ENCODE measurements at places on chromosomes 5 and 9.

GRCh38 chr9:135769489-135770202, 67.7 kb downstream of the KCNT1 start:
- no peaks in the 10 kb centered on the region for H3K4me1 ChIP-seq
- H3K27me3 ChIP-seq, result no peaks in the 10 kb centered on the region
- H3K27ac ChIP-seq, result no peak overlapping the region
- H3K4me3 ChIP-seq, result no peak overlapping the region

DNA sequence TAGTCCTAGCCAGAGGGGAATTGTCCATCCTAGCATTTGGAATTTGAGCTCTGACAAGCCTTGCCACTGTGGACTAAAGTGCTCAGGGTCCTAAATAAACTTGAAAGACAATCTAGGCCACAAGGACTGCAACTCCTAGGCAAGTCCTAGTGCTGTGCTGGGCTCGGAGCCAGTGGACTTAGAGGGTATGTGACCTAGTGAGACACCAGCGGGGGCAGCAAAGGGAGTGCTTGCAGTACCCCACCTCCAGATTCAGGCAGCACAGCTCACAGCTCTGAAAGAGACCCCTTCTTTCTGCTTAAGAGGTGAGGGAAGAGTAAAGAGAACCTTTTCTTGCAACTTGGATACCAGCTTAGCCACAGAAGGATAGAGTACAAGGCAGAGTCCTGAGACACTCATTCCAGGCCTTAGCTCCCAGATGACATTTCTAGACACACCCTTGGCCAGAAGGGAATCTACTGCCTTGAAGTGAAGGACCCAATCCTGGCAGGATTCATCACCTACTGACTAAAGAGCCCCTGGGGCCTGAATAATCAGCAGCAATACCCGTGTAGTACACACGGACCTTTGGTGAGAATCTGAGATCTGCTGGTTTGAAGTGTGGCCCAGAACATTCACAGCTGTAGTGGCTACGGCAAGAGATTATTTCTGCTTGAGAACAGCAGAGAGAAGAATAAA, 164.6 kb downstream of the CCDC171 start:
- no peaks in the 10 kb centered on the region for H3K36me3 ChIP-seq
- DNase-seq, result no peak
- no peak overlapping the region for H3K27ac ChIP-seq
- no peak overlapping the region for H3K4me3 ChIP-seq
- no peaks in the 10 kb centered on the region for H3K27me3 ChIP-seq

DNA sequence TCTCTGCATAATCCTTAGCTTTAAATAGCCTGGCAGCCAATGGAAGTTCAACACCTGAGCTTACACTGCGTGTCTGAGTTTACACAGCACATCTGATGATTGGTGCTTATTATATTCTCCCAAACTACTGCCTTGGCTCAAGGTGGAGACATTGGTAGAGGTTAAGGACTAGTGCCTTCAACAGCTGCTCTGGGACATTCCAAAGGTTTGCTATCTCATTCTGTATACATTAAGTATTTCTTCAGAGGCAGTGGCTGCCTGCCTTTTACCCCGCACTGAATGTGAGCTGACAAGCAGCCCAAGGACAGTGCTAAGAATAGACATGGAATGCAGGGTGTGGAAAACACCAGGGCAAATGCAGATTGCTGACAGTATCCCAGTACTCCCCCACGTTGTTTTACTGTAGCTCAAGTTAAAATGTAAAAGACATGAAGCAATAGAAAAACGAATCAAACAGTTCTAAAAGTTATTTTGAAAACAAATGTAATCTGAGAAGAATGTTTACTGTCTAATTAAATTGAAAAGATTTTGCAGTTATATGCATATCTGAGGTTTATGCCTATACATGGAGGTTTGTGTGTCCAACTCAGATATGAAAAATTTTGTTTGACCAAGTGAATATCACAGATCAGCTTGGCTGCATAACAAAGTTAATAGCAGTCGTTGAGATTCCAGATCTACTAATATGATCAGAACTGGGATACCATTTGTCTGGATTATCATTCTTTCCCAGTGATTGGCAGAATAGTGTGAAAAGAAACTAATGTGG, 1.8 kb downstream of the HSPB3 start:
- H3K27me3 ChIP-seq, result no peaks in the 10 kb centered on the region
- DNase-seq, result peak; percentile 94
- H3K4me3 ChIP-seq, result peak overlapping the region; percentile 23
- H3K36me3 ChIP-seq, result no peaks in the 10 kb centered on the region

GRCh38 chr5:149679876-149680809, 50.0 kb upstream of the PPARGC1B start:
- peak overlapping the region; percentile 94 for H3K27ac ChIP-seq
- DNase-seq, result no peak
- no peaks in the 10 kb centered on the region for H3K36me3 ChIP-seq
- no peaks in the 10 kb centered on the region for H3K27me3 ChIP-seq
- no peak overlapping the region for H3K4me3 ChIP-seq

DNA sequence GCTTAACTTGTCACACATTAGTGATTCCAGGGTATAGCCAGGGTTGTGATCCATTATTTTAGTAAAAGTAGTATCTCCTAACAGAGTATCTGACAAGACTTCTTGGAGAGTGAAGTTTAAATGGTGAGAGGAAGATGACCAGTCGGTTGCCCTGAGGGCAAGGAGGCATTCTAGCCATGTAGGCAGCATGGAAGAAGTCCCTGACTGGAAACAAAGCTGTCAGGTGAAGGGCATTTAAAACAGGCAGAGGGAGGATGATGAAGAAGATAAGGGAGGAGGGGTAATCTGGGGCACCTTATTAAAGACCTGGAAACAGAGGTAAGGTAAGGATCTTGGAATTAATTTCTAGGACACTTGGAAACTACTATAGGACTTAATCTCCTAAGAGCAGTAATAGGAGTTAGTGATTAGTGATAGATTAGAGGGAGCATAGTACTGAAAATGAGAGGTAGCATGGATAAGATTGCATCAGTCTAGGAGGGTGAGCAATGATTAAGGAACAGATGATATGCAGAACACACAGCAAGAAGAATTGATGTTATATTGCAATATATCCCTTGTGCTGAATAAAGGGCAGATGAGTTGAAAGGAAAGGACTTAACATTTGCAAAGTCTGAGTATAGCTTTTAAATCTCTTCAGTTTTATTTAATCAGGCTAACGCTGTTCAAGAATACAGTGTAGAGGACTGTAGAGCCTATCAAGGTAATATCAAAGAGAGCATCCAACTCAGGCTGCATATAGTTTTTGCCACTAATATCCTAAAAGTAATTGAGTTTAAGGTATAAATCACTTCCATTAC, 9.6 kb downstream of the KIF2A start:
- no peaks in the 10 kb centered on the region for H3K27me3 ChIP-seq
- H3K4me1 ChIP-seq, result peaks cover 17% of the 10 kb centered on the region
- no peaks in the 10 kb centered on the region for H3K36me3 ChIP-seq
- H3K4me3 ChIP-seq, result no peak overlapping the region
- DNase-seq, result no peak

DNA sequence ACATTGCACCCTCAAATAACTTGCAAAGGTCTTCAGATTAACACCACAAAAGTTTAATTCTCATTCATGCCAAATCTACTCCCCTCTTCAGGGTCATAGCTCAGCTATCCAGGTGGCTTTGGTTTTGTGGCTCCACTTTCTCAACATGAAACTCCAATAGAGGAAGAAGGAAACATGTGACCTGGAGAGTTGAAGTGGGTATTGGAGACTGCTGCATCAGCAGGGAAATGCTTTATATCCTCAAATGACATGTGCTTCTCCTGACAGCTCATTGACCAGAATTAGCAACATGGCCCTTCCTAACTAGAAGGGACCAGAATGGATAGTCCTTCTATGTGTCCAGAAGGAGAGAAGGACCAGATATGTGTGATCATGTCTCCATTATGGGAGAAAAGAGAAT, 73.6 kb downstream of the TLR4 start:
- no peak for DNase-seq
- H3K27ac ChIP-seq, result no peak overlapping the region
- H3K36me3 ChIP-seq, result no peaks in the 10 kb centered on the region
- peaks cover 15% of the 10 kb centered on the region for H3K4me1 ChIP-seq
- H3K4me3 ChIP-seq, result no peak overlapping the region

DNA sequence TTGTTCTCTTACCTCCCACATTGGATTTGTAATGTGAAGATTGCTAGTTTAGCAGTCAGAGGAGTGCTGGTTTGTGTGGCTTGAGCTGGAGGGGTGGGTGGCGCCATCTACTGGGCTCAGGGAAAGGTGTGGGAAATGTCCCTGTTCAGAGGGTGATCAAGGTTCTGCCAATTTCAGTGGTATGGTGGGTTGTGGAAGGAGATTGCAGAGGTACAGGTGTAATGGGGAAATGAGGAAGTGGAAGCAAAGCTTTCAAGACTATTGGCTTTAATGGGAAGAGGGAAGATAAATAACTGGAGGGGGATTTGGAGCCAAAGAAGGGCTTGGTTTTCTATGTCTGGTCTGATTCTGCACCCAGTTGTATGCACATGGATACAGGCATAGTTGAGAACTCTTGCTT, 76.4 kb downstream of the OSMR start:
- H3K27me3 ChIP-seq, result no peaks in the 10 kb centered on the region
- no peak overlapping the region for H3K27ac ChIP-seq
- H3K4me1 ChIP-seq, result no peaks in the 10 kb centered on the region
- no peak overlapping the region for H3K4me3 ChIP-seq
- H3K36me3 ChIP-seq, result no peaks in the 10 kb centered on the region

DNA sequence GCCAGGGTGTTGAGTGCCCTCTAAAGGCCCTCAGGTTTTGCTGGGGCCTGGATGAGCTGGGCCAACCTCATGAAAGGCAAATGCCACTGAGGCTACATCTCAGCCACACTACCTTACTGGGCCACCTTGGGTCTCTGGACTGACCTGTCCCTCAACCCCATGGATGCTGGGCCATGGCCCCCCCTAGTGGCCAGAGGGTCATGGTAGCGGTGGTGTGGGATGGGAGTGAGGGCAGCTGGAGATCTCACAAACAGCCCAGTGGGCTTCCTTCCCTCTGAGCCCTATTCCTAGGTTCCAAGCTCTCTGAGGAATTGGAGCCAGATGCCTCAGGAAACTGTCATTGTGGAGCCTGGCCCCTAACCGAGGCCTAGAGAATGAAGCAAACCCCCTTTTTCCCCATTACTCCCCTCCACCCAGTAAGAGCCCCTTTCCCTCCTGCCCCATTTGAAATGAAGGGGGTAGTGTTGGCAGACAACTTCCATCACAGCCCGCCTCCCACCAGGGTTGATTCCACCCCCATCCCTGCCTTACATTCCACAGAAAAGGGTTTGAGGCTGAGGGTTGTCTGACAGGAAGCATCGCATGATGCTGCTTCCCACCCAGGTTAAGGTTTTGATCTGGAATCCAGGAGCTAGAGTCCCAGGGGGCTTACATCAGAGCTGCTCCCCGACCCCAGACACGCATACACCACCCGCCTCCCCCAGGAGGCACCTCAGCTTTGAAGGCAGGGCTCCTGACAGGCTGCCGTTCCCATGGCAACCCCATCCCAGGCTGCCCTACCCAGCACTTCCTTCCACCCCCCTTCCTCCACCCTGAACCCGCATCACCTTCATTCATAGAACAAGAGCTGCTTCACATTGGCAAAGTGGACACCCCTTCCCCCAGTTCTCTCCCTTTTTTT, 63.9 kb downstream of the PCDH1 start:
- no peaks in the 10 kb centered on the region for H3K36me3 ChIP-seq
- no peak overlapping the region for H3K27ac ChIP-seq
- no peaks in the 10 kb centered on the region for H3K4me1 ChIP-seq
- no peak overlapping the region for H3K4me3 ChIP-seq
- H3K27me3 ChIP-seq, result peaks cover 36% of the 10 kb centered on the region
